OCI-LY7 (cell line): ENCODE measurements at places on chromosomes 1 and 21. TPM values are rescaled to one million over a fixed set of nuclear protein-coding genes. Genes with fewer than 3 reads are reported as not detected.
A peak's percentile ranks its signal among the peaks of the same experiment; 100 is the strongest.

DNA sequence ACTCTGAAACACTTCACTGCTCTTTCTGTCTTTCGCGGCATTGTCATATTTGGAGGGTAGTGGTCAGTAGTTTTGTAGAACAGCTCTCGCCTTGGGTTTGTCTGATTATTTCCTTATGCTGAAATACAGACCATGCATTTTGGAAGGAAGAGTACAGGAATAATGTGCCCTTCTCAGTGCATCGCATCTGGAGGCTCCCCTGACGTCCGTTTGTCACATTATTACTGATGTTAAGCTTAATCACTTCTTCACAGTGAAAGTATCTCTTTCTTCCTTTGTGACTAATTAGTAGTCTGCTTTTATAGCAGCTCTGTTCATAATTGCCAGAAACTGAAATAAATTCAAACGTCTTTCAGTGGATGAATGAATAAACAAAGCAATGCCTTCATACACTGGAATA, 85.7 kb upstream of the CXADR start:
- no peak for DNase-seq

GRCh38 chr1:224183591-224184312, 712 bp downstream of the DEGS1 start:
- DNase-seq, result peak; percentile 80

GRCh38 chr1:117466761-117467160, 99.5 kb downstream of the MAN1A2 start:
- no peak for DNase-seq

The MIXL1 gene
- total RNA-seq, result 2.2 and 2.7 TPM in 2 replicates

DNA sequence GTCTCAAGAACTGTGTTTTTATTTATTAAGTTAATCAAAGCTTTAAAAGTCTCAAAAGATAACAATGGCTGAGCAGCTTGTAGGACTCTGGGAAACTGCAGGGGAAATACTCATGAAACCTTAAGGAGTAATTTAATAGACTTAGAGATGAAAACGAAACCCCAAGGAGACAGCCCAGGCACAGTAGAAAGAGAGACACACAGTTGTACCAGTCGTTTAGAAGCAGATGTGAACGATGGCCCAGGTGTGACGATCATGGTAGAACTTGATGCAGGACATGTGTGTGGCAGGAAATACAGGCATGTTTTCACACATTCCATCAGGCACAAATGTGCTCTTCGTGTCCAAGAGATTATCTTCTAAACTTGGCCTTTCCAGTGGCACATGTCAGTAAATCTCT, 21.2 kb upstream of the MRPS6 start:
- DNase-seq, result no peak

The MIGA1 gene
- 7.5 and 8.4 TPM in 2 replicates for total RNA-seq

DNA sequence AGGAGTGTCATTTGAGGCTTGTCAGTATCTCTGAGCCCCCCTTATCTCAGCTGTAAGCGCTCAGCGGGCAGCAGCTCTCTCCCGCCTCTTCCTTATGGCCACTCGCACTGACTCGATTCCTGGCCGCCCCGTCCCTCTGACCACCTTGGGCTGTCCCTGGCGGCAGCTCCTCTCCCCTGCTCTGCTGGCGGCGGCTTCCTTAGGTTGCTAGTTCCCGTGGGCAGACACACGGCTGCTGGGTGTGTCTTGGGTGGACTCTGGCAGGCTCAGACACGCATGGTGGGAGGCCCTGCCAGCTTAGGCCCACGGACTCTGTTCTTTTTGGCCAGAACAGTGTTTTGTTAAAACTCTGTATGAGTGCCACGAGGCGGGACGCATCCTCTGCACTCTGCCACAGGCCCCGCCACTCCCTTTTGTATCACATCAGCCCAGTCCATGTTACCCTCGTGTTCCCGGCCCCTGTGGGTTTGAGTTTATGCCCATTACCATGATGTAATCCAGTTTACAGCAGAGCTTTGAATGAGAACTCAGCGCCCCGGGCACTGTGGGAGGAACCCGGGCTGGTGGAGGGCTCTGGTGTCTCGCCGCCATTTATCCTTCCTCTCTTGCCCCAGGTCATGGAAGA, 45.9 kb downstream of the COQ8A start:
- no peak for DNase-seq

The POLR3C gene
- total RNA-seq, result 78.8 and 80.0 TPM in 2 replicates

The WASF2 gene
- 106 and 110 TPM in 2 replicates for total RNA-seq

GRCh38 chr1:61268546-61269240, 186.3 kb downstream of the NFIA start:
- no peak for DNase-seq

The CD1E gene
- total RNA-seq, result not detected in 2 replicates

- DNase-seq, result no peak
These were observed 3.4 kb downstream of the ATAD3C start for GRCh38 chr1:1452882-1453281.

DNA sequence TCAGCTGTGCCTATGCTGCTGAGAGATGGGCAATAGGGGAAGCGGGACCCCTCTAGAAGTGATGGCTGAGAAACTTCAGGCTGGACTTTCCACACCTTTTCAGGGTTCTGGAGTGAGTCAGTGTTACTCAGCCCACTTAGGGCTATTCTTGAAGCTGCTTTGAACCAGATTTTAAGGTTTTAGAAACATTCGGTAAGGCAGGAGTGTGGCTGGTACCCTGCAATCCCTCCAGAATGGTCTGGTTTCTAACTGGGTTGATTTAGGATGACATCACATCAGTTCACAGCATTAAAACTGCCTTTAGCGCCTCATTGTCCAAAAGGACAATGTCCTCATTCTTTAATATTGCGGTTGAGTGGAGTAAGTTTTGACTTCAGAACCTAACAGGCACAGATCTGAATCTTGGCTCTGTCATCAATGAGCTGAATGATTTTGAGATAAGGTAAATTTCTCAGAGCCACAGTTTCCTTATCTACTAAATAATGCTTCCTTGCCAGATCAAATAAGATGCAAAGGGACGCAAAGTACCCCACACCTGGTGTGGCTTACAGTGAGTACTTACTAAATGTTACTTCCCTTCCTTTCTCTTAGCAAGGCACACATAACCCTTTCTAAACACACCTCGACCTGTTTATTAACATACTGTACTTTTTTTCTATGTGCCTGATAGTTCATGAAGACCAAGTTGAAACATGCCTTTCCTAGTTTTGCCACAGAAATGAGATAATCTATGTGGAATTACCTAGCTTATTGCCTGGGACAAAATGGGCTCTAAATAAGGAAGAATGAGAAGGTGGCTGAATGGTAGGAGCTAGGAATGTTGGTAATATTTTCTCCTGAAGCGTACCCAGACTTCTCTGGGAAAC, 209.8 kb downstream of the ROR1 start:
- no peak for DNase-seq

- no peak for DNase-seq
These were observed 21.1 kb downstream of the PIK3C2B start for GRCh38 chr1:204473400-204473965.

The AGMAT gene
- total RNA-seq, result 0.29 and 0.39 TPM in 2 replicates

DNA sequence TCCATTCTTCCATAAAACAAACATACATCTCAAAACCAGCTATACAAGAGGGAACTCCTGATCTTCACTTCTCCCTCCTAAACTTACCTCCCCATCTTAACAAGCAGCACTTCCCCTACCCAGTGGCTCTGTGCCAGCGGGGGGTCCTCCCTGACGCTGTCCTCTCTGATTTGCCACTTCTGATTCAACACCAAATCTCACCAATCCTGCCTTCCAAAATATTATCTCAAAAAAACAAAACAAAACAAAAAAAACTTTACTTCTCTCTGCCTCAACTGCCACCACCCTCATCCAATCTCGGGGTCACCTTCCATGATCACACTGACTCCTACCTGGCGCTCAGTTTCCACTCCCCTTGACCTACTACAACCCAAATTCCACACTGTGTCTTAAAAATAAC, 72.8 kb downstream of the SLC45A1 start:
- no peak for DNase-seq

DNA sequence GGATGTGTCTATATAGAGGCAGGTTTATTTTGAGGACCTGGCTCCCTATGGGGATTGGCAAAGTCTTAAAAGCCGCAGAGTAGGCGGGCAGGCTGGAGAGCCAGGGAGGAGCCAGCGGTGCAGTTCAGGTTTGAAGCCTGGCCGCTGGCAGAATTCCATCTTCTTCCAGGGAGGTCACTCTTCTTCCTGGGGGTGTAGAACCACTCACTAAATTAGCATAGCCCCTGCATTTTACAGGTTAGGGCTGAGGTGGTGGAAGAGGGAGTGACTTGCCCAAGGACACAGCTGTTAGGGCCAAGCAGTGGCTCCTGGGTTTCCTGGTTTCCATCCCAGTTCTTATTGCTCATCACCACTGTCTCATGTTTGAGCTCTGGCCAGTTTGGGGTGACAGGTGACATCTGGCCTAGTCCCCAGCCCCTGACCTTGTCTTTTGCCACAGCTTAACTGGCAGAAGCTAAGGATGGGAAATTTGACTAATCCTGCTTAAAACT, 1.4 kb downstream of the PINK1 start:
- DNase-seq, result no peak

The SH2D5 gene
- 0.42 and 0.68 TPM in 2 replicates for total RNA-seq

The NPR1 gene
- not detected in 2 replicates for total RNA-seq

DNA sequence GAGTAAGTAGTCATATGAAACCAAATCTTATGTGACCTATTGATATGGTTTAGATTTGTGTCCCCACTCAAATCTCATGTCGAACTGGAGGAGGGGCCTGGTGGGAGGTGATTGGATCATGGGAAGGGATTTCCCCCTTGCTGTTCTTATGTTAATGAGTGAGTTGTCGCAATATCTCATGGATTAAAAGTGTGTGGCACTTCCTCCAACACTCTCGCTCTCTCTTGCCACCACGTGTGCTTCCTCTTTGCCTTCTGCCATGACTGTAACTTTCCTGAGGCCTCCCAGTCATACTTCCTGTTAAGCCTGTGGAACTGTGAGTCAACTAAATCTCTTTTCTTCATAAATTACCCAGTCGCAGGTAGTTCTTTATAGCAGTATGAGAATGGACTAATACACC, 241.2 kb downstream of the RGS7 start:
- no peak for DNase-seq

DNA sequence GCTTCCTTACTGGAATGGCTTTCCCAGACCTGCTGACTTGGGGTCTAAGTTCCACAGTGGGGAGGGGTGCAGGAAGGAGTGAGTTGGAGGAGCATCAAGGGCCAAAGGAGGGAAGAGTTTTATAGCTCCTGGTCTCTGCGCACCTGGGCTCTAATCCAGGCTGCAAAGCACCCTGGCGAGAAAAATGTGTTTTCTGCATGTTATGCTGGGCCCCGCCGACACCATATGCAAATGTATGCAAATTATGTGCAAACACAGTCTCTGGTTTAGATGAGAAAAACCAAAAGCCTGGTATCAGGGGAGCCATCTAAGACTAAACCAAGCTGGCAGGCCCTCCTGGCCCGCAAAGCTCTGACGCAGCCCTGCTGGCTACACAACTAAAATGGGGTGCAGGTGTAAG, 95.0 kb downstream of the VWA5B1 start:
- peak; percentile 87 for DNase-seq

GRCh38 chr1:58608945-58609344, 31.9 kb upstream of the TACSTD2 start:
- DNase-seq, result no peak

The LRRC53 gene
- not detected in 2 replicates for total RNA-seq

- peak; percentile 45 for DNase-seq
These were observed 27.5 kb upstream of the COL9A2 start for GRCh38 chr1:40344597-40344996.

DNA sequence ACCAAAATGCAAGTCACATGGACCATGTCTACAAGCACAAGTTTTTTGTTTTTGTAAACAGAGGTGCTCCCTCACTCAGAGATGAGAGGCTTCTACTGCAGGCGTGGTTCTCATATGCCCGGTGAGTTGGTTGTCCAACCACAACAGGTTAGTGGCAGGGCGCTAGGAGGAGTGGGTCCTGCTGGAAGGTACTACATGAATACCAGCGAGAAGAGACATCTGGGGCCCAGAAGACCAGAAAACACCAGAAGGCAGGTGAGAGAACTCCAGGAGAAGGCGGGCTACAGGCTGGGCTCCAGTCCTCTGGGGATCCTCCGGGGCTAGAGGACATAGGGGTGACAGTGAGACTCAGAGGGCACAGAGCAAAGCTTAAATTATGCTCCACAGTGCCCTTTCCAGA, 366.5 kb downstream of the MATN1 start:
- no peak for DNase-seq

GRCh38 chr1:165408518-165408917, 36.4 kb downstream of the RXRG start:
- no peak for DNase-seq

GRCh38 chr1:162475539-162476185, 22.0 kb upstream of the UHMK1 start:
- no peak for DNase-seq

DNA sequence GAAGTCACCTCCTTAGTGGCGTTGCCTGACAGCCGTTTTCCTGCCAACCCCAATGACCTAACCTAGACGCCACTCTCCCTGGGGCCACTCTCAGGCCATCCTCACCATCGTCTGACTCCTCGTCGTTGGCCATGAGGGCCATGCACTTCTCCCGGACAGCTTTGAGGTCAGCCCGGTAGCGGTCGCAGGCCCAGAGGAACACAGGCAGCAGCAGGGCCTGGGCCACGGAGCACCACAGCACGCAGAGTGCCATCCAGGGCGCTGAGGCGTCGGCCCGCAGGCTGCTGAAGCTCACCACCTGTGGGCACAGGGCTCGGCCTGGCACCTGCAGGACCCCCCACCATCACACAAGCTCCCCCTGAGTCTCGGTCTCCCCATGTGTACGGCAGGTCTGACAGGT, 7.3 kb downstream of the HES3 start:
- DNase-seq, result no peak

The MROH9 gene
- not detected in 2 replicates for total RNA-seq

DNA sequence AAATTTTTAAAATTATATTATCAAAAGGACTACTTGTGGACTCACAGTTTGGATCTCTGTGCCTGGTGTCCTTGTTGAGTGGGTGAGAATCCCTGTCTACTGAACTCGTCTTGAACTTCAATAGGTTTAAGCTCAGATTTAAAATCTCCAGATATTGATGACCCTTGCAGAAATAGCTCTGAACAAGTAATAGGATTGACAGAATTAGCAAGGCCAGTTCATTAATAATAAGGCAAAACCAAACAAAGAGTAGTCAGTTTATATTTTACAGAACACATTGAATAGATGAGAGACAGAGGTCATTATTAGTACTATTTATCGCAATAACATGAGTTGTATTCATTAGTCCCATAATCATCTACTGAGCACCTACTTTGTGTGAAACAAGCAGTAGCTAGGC, at the start of gene PDC:
TSS of gene PDC (minus strand) at position 101 of the 400 bp plus-strand sequence. CDS start 11,655 bp downstream, outside the sequence.
- DNase-seq, result no peak

GRCh38 chr1:117821382-117821755, 108.1 kb downstream of the GDAP2 start:
- DNase-seq, result no peak

DNA sequence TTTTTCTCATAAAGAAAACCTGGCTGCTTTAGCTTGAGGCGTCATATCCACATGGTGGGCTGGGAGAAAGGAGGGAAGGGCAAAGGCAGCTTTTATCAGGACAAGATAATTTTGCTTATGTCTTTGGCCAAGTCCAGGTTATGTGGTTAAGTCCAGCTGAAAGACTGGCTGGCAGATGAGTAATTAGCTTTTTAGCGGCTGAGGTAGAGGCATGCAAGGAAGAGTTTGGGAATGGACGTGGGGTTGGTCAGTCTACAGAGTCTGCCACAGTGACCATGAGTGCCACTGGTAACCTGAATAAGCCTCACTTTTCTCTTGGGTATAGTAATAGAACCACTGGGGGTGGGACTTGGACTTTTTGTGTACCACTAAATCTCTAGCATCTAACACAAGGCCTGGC, 39.8 kb downstream of the NEK7 start:
- no peak for DNase-seq

- DNase-seq, result no peak
These were observed 33.0 kb upstream of the HSD17B7 start for GRCh38 chr1:162757476-162757875.

The PPFIA4 gene
- 0.55 and 2.7 TPM in 2 replicates for total RNA-seq

The MPL gene
- total RNA-seq, result not detected in 2 replicates

GRCh38 chr1:175078629-175079028, 11.0 kb downstream of the TNN start:
- no peak for DNase-seq
